ENCODE measurements at places on chromosomes 7 and 10.

- no peak for DNase-seq
Observed at GRCh38 chr7:149717481-149717880, 55.9 kb downstream of the ZNF467 start.

DNA sequence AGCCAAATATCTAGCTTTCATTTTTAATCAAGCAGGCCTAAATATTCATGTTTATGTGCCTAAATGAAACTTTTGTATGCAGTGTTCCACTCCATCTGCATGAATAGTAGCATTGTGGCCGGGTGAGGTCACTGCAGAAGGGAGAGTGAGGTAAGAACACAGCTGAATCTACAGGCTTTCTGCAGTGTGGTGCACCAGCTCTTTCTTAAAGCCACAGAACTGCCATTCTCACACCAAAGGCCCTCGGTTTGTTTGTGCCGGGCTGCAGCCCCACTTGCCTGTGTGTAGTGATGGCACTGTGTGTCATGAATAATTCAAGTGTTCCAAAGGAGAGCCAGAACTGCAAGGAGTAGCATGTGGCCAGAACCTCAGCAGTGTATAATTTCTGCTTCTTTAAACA is 204.1 kb downstream of the TRIL start:
- DNase-seq, result no peak

DNA sequence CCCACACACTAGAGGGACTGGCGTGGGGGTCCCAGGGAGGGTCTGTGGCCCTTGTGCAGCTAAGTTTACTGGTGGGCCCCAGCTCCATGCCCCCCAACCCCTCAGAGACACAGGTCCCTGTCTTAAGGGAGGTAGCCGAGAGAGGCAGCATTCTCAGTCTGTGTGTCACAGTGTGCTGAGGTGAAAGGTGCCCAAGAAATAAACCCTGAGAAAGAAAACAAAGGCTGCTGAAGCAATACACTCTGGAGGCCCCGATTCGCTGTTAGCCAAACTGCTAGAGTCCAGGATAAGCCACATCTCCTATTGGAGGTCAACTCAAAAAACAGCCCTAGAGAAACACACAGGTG is 28.6 kb upstream of the NDST2 start:
- no peak for DNase-seq

DNA sequence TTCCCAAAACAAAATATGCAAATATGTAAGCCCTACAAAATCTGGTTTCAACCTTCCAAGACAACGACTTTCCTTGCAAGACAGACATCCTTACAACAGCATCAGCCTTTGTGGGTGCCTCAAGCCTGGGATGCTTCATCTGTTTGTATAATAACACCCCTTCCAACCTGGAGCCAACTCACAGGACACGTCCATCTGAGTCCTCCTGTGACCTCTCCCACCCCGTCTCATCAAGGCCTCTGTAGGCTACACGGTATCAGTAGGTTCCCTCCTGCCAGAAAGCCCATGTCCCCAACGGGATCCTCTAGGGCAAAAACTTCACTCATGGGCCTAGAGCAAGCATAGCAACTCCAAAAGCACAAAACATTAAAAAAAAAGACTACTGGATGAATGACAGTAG is 173.2 kb downstream of the TNS3 start:
- no peak for DNase-seq

DNA sequence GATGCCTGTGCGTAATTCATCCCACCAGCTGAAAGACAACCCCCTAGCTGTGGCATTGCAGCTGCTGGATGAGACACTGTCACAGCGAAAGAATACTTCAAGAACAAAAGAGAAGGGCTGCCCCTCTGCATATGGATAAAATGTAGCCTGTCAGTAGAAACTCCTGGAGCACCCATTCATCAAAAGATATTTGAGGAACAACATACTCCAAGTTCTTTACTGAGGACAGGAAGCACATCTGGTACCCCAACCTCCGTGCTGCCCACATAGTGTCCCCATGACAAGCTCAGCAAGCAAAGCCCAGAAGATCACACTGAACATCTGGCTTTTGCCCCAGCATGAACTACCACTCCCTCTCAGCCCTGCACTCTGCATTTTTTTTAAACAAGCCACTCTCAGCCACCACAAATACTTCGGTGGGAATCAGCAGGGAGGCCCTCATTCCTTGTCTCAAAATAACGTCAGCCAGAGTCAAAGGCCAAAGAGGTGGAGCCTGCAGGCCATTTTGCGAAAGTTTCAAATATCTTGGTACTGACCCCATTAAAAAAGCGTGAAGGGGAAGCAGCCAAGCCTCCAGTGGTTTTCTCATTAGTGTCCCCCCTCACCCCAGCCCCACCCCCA is 1.7 kb downstream of the CREB3L2 start:
- DNase-seq, result no peak

DNA sequence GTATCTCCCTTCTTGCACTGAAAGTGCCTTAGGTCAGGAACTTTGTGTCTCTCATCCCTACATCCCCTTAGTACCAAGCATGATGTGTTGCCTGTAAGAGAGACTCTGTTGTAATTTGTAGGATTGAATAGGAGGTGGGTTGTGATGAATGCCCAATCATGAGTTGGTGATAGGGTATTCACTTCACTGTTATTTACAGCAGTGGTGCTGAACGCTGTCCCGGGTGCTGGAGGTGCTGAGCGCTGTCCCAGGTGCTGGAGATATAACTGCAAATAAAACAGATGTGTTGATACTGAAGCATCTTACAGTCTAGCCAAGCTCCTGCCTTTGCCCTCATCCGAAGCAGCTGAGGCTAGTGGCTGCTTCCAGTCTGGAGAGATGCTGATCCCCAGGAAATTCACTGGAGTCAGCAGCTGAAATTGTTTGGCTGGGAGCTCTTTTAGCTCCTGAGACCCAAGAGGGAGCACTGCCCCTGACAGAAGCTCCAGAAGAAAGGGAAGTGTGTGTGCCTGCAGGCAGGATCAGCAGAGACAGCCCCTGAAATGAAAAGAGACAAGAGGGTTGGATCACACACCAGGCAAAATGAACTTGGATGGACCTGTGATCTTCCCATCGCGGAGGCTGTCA is 183.4 kb downstream of the SORCS3 start:
- peak; percentile 14 for DNase-seq

DNA sequence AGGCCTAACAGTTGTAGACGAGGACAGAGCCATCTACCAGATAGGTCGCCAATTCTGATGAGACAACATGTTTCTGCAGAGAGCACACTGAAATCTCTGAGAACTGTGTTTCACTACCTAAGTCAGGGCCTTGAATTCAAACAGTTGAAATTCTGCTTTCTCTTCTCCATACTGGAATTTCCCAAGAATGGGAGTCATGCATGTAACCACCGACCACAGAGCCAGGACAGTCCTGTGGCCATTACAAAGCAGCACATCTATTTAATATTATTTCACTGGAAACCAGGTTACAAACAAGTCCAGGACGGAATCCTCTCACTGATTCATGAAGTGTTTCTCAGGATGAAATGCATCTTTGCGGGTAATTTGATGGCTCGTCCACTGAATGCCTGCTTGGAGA is 62.0 kb upstream of the ST8SIA6 start:
- DNase-seq, result no peak

GRCh38 chr10:16909961-16910792 is 93.0 kb upstream of the RSU1 start:
- no peak for DNase-seq

GRCh38 chr7:51367614-51367968 is 51.0 kb upstream of the COBL start:
- no peak for DNase-seq

GRCh38 chr7:30510124-30511075 is 5.8 kb upstream of the GGCT start:
- DNase-seq, result peak; percentile 30

GRCh38 chr7:37129035-37129425 is 319.6 kb downstream of the ELMO1 start:
- DNase-seq, result no peak

DNA sequence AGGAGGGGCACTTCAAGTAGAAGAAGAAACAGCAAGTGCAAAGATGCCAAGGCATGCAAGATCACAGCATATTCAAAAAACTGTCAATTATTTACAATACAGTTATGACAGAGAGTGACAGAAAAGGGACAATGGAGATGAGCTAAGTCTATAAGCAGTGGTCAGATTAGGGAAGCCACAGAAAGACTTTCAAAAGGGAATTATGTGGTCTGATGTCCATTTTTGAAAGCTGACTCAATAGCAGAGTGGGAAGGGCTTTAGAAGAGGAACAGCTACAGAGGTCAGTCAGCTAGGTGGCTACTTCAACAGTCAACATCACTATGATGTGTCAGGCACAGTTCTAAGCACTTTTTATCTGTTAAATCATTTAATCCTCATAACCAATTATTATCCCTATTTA is 45.2 kb upstream of the SPOCK2 start:
- no peak for DNase-seq

Data from activated naive CD4-positive, alpha-beta T cell treated with anti-CD3 and anti-CD28 coated beads, Interleukin-2, amount 50 U/mL, for 16 hours (primary cell).